ENCODE measurements at places on chromosomes 4 and X.
A peak's percentile ranks its signal among the peaks of the same experiment; 100 is the strongest.

- no peak for DNase-seq
Observed at GRCh38 chr4:83293305-83294046, 8.9 kb upstream of the COQ2 start.

- no peak for DNase-seq
Observed at GRCh38 chrX:11351375-11352295, 58.4 kb downstream of the AMELX start.

DNA sequence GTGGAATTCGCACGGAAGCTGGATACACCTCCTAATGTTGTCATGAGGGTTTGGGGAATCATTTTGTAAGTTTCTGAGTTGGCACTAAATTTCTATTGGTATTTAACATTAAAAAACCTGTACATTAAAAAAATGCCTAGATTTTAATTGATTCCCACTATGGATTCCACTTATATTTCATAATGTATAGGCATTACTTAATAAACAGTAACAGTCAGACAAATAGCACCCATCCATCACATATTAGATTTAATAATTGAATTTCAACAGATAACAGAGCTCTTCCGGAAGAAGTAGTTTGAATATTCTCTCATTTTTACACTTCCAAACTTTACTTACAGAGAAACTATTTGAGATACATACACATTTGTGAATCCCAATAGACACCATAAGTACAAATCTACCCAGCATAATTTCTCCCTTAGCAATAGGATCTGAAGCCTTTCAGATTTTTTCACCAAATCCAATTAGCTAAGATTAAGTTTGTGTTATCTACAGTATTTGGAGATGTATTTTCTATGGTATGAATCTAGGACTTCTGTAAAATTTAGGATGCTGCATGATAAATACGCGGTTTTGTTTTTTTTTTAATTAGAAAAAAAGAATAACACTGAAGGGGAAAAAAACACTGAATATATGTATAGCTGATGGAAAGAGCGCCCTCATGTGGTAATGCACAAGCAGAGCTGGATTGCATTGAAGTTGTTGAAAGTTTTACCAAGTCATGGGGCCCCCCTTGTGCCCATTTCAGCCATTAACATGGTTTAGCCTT is 12.2 kb upstream of the ODAM start:
- DNase-seq, result no peak

- DNase-seq, result no peak
Observed at GRCh38 chr4:138677748-138678147, 337.8 kb upstream of the NOCT start.

GRCh38 chr4:189525304-189525703 is 415.4 kb upstream of the FRG1 start:
- DNase-seq, result no peak

- no peak for DNase-seq
Observed at GRCh38 chrX:20595928-20596575, 329.3 kb upstream of the RPS6KA3 start.

DNA sequence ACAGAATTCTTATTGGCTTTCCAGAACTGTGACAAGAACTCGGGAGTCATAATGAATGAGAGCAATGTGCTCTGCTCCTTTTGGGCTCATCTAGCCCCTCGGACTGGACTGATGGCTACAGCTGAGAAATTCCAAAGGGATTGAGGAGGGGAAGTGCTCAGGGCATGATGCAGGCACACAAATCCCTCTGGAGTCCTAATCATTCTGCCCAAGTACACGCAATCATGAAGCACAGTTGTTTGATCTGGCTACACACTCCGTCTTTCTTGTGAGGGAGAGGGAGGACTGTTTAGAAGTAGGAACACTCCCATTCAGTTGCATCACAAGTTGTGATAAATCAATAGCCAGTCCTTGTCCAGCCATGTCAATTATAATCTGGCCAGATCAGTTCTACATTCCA is 237.5 kb downstream of the COL25A1 start:
- DNase-seq, result no peak

DNA sequence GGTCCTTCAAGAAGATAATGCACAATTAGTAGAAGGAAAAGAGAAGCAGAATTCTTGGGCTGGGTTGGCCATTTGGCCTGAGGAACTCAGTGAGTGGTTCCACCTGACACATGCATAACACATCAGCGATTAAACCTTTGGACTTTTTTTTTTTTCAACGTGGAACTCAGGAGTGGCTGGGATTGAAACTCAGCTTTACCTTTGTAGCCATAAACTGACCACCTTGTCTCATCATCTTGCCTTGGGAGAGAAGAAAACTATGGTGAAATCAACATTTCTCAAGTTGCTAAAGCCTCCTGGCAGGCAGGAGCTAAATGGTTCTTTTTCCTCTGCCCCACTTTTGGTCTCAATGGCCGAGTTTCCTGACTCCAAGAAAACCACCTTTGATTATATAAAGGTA is 16.3 kb downstream of the PTTG2 start:
- DNase-seq, result no peak

DNA sequence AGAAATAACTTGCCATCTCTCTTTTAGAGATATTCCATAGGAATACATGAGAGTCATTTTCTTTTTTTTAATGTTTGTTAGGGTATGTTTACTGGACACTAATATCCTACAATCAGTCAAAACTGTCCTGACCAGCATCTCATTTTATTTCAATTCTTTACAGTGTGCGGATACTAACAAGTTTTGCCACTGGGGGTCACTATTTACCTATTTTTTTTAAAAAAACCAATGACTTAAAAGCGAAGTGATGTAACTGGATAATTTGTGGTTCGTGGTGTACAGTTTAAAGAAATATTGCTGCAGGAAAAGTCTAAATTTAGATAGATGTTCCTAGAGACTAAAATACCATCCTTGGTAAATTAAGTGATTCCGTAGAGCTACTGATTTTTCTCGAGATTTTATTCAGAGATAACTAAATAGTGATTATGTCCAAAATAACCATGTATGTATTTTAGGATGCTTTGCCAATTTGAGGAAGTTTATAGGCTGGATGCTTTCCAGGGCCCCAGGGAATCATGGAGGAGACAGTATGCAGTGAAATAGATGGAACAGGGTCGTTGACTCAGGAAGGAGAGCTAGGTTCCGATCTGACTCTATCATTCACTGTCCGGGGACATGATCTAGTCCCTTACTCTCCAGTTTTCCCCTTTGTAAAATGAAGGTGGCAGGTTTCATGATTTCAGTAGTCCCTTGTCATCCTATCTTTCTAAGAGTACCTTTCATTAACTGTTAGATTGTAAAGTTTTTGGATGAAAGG is 34.0 kb upstream of the GNPDA2 start:
- DNase-seq, result no peak

- DNase-seq, result no peak
Observed at GRCh38 chr4:114727461-114727860, 128.9 kb downstream of the UGT8 start.

DNA sequence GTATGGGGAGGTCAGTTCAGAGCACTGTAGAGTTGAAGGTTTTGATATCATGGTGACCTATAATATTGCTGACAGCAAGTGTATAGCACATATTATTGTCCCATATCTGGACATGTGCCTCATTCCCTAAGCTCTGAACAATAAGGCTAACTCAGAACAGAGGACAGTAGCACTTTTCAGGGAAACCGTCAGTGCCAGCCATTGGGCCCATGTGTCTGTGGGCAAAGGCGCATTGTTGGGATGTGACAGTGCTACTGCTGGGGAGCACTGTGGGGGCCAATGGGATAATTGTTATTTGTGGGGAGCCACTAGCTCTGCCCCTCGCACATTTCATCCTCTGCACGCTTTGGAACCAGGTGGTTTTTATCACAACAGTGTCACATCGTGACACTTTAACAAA is 136.2 kb downstream of the ELOVL6 start:
- peak; percentile 22 for DNase-seq

GRCh38 chrX:16517039-16517605 is 132.8 kb upstream of the S100G start:
- no peak for DNase-seq

- no peak for DNase-seq
Observed at GRCh38 chr4:114998316-114998715, 115.1 kb downstream of the NDST4 start.

DNA sequence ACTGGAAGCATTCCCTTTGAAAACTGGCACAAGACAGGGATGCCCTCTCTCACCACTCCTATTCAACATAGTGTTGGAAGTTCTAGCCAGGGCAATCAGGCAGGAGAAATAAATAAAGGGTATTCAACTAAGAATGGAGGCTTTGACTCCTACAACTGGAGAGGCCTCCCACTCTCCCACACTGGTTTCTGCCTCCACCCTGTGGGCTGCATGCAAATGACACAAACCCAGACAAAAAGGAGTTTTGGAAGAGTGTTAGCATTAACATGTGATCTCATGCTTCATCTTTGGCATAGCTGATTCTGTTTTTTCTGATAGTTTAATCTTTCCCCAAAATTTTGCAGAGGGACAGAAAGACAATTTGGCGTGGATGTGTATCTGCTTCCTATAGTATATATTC is 80.8 kb upstream of the IQCM start:
- DNase-seq, result no peak

DNA sequence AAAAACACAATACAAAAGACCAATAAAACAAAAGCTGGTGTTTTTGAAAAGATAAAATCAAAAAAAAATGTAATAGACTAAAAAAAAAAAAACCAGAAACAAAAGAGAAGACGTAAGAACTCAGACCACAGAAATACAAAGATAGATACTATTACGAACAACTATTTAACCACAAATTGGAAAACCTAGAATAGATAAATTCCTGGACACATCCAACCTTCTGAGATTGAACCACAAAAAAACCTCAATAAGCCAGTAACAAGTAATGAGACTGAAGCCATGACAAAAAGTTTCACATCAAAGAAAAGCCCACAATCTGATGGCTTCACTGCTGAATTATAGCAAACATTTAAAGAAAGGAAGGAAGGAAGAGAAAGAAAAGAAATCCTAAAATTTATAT is 16.2 kb downstream of the RCHY1 start:
- no peak for DNase-seq

DNA sequence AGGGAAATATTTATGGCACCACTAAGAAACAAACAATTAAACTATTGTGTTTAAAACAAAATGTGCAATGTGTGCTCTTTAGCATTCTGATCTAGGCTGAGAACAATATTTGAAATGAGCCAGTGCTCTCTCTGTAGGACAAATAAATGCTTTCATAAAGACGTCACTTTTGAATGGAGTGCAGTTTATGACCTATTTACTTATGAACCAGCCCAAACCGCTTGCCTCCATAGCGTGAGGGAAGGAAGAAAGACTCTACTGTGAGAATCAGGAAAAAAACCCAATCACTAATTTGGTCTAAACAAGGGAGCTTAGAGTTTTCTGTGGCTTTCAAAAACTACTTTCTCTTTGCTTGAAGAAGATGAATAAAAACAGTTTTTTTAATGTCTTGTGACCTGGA is 39.4 kb downstream of the SAT1 start:
- DNase-seq, result no peak

DNA sequence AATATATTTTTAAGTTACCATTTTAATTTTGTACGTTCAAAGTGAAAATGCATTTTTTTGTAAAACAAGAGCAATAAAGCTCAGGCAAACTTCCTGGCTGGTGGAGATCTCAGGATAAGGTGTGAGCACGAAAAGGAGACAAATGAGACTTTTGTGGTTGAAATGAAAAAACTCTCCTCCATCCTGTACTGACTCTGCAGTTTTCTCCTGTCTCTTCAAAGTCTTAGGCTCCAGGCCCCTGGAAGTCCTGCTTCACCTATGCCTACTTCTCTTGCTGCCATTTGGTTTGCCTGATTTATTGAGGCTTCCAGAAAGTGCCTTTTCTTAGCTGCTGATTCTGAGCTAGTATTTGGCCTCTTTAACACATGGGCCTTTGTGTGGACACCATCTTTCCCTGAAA is 77.7 kb downstream of the MAML3 start:
- DNase-seq, result no peak

DNA sequence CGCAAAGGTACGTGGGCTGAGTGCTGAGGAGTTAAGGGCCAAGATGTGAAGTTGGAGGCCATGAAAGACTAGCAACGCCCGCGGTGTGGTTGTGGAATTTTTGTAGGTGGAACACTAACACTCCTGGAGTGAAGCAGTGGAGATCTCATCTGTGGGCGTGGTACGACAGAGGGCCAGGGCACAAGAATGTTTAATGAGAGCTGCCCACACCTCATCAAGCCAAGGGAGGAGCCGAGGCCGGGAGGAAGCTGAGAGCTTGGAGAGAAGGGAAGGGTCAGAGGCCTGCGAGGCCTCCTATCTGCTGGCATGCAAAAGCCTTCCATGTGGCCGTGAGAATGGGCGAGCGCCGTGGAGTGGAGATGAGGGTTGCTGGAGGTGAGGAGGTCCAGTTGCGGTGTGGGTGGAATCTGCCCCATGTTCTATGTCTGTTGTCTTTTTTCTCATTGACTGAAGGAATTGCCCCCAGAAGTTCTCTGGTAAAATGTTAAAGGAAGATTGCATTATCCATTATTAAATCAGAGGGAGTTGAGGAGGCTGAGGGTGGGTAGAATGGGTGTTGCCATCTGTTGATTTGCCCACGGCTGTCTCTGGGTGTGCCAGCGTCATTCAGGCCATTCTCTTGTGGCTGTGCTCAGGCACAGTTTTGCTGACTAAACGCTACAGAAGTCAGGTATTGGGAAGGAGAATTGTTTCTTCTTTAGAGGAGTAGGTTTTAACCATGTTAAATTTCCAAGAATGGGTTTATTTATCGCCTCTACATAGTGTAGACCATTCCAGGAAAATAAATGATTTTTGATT is 19.8 kb downstream of the SNX25 start:
- no peak for DNase-seq

DNA sequence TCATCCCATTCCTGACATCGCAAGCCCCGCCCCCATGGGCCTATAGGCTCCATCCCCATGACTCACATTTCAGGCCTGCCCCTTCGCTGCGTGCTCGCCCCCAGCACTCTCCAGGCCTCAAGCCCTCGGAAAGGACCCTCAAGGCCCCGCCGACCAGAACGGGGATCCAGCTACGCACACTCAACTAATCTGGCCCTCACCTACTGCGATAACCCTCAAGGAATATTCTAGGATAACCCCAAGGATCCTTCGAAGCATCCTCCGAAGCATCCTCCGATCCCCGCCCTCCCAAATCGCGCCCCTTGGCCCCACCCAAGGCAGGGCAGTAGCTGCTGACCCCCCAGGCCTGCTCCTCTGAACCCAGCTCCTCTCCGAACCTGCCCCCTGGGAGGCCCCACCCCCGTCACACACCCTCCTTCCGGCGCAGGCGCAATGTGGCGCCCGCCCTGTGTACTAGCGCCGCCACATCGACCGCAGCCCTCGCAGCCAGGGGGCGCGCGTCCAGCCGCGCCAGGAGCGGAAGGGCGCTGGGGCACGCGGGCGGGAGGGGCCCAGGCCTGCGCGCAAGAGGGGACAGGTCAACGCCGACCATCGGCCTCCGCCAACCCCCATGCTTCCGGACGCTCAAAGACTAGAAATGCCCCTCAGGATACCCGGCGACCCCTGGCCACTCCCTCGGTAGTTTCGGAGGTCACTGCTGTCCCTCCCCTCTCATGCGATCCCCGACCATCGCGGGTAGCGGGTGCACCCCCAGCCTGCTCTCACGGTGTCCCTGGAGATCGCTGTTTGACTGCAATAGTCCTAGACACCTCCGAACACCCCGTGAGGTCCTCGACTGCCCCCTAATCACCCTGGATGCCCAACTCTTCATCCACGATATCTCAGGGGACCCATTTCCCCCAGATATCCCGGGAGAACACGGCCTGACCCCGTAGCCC is 6.4 kb upstream of the MAGIX start:
- peak; percentile 65 for DNase-seq

Measured in hypothalamus (tissue), 51 donors.